ENCODE measurements at places on chromosomes 16 and 17.
A peak's percentile ranks its signal among the peaks of the same experiment; 100 is the strongest.

DNA sequence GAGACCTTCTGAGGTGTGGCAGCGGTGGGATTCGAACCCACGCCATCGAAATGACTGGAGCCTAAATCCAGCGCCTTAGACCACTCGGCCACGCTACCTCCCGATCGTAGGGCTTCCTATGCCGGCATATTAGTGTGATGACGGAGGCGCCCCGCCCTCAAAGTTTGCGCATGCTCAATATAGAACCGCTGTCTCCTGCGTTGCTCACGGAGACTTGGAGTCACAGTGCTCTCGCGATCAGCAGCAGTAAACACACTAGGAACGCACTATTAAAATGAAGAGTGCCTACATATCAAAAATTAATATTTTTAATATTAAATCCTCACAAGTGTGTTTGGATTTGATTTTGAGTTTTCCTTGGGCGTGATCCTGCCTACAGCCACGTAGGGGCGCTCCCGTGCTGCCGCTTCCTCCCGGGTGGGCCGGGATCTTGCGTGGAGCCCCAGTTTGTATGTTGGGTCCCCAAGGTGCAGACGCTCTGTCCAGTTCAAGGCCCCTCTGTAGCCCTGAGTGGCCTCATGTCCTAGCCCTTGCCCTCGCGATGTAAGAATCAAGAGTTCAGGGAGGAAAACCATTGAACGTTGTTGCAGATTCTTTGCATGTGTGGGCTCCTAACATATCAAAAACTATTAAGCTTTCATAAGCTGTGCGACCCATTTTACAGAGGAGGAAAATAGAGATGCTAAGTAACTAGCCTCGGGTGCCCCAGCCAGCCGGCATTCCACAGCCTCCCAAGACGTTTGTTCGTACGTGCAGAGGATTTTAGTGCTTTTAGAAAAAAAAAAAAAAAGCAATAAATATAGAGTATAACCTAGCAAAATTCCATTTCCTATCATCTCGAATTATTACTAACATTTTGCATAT is 10.2 kb upstream of the EEF2K start:
- peak; percentile 87 for DNase-seq

GRCh38 chr17:43940630-43941029 is 1.6 kb downstream of the PPY start:
- DNase-seq = no peak

GRCh38 chr17:45116434-45117016 is 15.8 kb downstream of the PLCD3 start:
- no peak for DNase-seq

DNA sequence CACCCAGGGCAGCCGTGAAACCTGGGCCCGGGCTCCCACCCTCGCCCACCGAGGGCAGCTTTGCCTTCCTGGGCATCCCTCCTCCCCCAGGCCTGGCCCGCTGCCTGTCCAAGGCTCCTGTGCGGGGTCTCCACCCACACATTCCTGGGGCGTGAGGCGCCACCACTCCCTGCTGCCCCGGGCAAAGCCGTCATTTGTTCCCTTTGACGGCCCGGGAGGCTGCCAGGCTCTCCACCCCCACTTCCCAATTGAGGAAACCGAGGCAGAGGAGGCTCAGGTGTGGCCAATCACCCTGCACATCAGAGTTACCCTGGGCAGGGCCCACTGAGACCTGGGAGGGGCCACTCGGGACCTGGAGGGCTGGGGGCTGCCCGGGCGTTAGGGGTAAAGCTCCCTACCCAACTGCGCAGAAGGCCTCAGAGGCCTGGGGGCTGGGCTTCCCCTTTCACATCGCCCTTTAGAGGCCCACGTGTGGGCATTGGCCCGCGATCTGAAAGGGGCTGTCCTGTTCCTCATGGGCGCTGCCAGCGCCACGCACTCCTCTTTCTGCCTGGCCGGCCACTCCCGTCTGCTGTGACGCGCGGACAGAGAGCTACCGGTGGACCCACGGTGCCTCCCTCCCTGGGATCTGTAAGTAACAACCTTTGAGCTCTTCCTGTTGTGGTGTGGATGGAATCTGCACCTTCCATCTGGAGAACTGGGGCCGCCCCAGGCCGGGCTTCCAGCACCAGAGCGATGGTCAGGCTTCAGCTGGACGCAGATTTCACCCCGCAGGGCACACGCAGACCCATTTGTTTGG is at the start of gene MSLN:
Gene MSLN, plus strand, starts transcription at position 190 of the 799 bp plus-strand sequence. CDS start 1,947 bp downstream, outside the sequence.
- DNase-seq = no peak

DNA sequence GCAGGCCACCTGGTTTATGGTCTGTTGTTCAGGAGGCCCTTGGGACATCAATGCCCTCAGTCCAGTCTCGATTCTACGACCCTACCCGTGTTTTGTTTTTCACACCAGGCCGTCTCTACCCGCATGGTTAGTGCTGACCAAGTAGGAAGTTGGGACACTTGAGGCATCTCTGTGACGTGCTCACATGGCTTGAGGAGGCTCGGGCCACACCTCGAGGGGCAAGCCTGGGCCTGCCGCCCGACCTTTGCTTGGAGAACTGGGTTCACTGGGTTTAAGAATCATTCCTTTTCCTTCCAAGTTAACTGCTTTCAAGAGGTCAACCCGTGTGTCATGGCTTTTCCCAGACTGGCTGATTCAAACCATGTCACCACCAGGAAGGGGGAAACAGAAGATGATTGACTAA is 86.8 kb downstream of the CMIP start:
- no peak for DNase-seq

- DNase-seq = no peak
These were observed 333.1 kb downstream of the CPPED1 start for GRCh38 chr16:12470311-12471229.

DNA sequence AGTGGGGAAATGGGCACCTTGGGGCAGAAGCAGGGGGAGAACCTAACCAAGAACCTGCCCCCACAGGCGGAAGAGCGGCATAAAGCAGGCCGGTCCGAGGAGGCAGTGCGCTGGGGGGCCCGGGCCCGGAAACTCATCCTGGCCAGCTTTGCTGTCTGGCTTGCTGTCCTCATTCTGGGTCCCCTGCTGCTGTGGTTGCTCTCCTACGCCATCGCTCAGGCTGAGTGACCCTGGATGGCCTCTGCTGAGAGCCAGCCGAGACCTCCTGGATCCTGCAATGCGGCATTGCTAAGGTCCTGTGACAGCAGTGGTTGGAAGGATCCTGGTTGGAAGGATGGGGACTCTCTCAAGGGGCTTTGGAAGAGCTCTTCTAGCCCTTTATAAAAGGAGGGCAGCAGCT is 4.5 kb upstream of the PHKG2 start:
- no peak for DNase-seq

- DNase-seq = no peak
These were observed 30.7 kb upstream of the CDRT4 start for GRCh38 chr17:15498107-15498506.

- DNase-seq = no peak
These were observed 10.9 kb upstream of the MYO15B start for GRCh38 chr17:75576661-75577060.

GRCh38 chr17:79991924-79992648 is 43.6 kb downstream of the TBC1D16 start:
- no peak for DNase-seq

DNA sequence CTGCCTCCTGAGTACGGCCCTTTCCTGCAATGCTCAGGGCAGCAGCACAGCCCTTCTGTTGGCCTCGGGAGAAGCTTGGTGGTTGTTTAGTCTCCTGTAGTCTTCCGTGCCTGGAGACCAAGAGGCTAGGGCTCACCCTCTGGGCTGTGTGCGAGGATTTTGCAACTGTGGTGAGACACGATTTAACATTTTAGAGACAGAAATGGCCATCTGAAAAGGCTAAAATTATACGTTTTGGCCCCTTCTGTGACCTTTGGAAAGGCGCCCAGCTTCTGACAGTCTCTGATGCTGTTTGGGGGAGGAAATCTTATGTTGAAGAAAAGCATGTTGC is 33.1 kb downstream of the FOXL1 start:
- DNase-seq = no peak
